ENCODE measurements at places on chromosomes 3 and 15.

- DNase-seq: no peak
Measured at GRCh38 chr3:56282341-56282740, 185.9 kb downstream of the ERC2 start.

- DNase-seq: no peak
Measured at GRCh38 chr3:24503616-24504113, 9.0 kb upstream of the THRB start.

- peak; percentile 96 for DNase-seq
Measured at GRCh38 chr3:195030791-195031321, 240.1 kb downstream of the XXYLT1 start.

DNA sequence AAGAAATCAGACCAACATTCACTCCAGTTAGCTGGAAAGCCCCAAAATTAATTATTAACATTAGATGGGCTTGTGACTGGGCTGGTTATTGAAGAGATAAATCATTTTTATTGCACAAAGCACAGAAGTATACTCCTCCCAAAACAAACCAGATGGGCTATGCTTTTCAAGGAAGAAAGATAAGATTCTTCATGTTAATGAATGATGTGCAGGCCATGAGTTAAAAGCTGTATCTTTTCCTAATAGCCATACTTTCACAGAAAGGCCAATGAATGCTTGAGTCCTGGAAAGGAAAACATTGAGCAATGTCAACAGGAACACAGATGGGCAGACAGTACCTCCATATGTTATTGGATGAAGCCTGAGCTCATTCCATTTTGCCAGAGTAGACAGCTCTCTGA lies 55.4 kb downstream of the OCA2 start:
- no peak for DNase-seq

DNA sequence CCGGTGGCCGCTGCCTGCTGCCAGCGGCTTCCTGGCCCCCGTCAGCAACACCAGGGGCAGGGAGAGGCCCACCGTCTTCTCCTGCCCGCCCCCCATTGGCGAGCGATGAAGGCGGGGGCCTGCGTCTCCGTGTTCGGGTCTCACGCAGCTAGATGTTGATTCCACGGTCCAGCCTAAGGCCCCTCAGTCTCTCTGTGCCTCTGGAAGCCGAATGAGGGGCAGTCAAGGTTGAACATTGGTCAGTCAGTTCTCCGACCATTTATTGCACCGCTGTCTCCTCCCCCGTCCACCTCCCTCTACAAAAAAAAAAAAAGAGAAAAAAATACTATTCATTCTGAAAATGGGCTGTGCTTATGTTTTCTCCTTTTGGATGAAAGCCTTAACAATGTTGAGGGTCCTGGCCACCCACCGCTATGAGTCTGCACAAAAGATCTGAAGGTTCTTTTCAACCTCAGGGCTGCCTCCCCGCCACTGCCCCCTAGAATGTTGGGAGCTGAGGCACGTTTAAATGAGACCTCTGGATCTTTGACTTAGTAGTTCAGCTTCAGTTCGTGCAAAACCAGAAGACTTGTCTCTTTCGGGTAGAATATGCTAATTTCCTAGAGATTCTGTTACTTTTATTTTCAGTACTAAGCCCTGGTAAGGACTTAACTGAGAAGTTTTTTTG lies 736 bp downstream of the IREB2 start:
- DNase-seq: peak; percentile 34

DNA sequence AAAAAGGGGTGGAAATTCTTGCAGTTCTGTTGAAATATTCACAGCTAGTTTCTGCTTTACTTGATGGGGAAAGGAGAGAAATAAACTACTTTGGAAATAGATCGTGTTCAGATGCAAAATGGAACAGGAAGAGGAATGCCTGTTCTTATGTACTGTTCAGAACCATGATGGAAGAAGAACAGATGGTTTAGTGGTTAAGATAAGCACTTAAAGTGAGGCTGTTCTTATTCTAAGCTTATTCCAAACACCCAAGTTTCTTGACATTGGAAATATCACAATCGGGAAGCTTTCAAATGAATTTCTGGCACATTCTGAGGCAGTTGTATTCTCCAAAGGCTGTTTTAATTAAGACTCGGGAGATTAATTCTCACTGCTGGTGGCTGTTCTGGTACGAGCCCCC lies 228.5 kb downstream of the LSAMP start:
- no peak for DNase-seq

DNA sequence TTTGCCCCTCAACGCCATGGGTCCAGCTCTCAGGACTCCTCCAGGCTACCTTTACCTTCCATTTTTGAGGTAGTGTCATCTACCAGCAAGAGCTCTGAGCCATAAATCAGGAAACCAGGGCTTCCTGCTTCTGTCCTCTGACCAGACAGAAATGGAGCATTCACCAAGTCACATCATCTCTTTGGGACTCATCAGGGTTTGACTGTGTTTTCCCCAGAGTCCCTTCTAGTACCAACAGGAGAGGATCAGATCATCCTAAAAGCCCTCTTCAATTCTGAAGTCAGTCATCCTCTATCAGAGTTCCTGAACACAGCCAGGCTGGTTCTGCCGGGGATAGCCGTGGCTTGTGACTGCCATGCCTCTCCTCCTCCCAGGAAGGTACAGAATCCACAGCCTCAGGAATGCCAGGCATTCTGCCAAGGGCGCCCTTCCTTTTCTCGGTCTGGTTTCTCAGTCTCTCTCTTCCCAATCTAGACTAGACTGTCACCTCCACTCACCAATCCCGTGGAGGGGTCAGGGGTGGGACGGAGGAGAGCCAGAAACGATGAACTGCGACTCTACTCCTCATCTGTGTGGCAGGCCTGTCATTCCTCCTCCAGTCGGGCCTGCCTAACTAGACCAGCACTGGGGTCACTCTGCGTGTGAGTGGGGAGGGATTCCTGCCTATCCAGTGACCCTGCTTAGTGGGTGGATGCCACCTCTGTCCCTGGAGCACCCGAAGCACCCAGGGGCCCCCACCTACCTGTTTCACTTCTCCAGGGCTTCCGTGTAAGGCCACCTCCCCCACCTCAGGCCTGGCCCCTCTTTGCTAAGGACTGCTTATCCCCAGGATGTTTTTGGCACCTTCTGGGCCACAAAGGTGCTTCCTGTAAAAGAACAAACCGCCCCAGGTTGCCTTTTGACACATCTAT lies 30.9 kb downstream of the CCNL1 start:
- DNase-seq: peak; percentile 94

DNA sequence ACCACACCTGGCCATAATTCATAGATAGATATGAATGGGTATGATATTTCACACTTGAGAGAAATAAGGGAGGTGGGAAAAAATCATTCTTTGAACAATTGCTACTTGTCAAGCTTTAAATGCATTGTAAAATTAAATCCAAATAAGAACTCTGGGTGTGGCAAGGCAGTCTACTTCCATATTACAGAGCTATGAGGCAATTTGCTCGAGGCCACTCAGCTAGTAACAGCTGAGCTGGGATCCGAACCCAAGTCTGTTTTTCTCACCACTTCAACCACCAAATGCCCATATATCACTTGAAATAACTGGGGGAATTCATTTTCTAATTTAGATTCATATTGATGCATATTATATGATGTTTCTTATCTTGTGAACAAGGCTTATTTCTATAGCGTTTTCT lies 482.2 kb upstream of the ADAMTS9 start:
- DNase-seq: no peak

GRCh38 chr3:121515313-121515712 lies 30.5 kb downstream of the POLQ start:
- DNase-seq: no peak

GRCh38 chr15:73753250-73754130 lies at the start of gene INSYN1:
TSS of gene INSYN1 (minus strand) at chr15:73753351. CDS start at chr15:73751130, 2,221 bp downstream.
- DNase-seq: peak; percentile 16

DNA sequence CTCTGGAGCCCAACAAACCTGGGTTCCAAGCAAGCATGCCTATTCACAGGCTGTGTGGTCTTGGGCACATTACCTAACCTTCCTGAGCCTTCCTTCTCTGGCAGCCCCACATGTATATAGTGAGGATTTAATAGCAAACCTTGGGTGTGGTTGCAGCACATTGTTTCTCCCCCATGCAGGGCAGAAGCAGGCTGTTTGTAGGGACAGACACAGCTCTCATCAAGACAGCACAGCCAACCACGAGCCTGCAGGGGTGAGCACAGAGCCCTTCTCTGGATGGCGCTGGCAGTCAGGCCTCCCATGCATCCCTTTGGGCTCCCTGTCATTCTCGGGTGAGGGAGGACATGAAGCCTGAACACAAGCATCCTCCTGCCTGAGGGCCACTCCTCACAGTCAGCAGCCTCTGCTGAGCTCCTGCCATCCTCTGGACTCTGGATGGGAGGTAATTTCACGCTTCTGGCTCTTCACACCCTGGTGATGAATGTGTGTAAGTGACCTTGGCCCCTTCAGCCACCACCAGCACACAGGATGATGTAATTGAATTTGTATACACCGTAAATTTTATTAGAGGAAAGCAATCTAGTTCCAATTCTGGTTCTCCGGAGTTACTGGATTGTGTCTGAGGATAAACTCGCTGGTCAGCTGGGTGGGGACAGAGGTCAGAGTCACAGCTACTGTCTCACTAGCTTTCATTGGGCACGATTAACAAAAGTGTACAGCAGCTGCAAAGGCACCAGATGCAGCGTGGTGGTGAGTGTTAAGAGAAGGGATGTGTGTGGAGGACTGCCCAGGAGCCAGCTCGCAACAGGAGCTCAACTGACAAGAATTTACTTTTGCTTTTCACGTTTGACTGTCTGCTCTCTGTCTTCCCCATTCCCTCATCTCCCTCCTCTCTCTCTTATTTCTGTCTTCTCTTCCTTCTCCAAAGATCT lies 118.1 kb downstream of the CLSTN2 start:
- DNase-seq: peak; percentile 29

DNA sequence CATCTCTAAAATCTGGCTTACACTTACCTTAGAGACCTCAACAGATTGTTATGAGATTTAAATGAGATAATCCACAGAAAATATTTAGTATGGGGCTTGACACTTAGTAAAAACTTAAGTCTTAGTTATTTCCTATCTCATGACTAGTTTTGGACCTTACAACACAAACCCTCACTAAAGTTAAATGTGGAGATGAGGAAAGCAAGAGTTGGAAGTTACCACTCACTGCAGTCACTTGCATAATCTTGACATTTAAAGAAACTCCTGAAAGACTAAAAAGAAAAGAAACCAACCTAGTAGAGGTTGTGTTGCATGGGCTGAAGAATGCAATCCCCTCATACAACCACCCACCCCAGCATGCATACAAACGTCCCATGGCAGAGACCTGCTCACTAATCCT lies 40.1 kb downstream of the ITGB5 start:
- DNase-seq: no peak

- DNase-seq: no peak
Measured at GRCh38 chr15:64191971-64192830, 29.4 kb upstream of the PPIB start.

DNA sequence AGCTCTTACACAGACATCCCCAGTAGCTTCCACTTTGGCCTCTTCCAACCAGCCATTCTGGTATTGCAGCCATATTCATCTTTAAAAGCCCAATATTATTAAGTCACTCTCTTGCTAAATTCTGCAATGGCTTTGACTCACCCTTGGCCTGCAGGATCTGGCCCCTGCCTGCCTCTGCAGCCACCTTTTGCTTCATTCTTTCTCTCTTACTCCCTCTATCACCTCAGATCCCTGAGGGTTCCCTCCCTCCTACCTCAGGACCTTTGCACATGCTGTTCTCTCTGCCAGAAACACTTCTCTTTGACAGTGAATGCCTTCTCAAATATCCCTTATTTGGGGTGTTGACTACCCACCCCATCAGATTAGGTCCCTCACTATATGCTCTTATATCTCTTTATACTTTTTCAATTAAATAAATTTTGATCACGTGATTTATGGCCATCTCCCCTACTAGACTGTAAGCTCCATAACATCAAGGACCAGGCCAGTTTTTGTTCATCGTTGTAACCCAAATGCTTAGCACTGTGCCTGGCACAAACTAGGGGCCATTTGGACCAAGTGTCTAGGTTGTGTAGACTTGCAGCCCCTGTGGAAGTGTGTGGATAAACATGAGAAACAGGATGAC lies 32.3 kb upstream of the UBE2Q2 start:
- no peak for DNase-seq

DNA sequence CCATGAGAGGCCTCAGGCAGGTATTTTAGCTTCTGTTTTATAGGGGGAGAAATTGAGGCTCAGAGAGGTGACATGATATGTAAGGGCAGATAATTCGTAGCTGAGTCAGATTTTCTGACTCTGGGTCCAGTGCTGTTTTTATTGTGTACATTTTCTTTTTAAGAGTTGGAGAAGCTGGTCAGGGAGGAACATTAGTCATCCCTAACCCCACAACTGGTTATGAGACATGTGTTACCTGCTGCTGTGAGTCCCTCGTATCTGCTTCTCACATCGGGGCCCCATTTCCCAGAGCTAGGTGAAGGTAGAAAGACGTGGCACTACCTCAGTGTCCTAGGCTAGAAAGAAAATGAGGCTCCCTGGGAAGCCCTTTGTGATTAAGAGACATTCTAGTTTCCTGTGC lies 28.6 kb downstream of the GALNT15 start:
- DNase-seq: peak; percentile 89

DNA sequence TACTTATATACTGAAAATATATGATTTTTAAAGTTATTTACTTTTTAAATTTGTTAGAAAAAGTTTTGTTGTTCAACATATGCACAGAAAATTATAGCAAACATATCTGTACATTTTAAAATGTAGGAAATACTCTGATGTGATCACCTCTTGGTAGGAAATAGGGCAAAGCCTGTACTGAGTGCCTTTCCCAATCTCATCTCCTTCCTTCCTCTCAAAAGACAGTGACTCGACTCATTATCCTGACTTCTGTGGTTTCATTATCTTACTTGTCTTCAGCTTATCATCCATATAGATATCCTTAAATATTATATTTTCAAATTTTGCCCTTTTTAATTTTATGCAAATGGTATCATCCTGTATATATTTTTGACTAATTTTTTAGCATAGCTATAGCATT lies 18.4 kb upstream of the ALCAM start:
- no peak for DNase-seq

DNA sequence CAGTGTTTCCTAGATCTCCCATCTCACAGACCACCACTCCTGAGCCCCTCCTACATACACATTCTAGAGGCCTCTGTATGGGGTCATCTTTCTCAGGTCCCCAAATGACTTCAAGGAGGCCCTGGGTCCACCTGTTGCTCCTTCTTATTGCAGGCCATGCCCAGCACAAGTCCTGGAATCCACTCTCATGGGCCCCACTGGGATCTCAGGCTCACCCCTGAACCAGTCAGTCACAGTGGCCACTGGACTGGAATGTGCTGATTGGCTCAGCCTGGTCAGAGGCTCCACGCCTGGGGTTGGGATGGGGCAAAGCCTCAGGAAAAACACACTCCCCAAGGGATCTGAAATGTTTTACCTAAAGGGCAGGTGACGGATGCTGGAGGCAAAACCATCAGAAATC lies 55.7 kb downstream of the SPSB4 start:
- DNase-seq: no peak

- peak; percentile 49 for DNase-seq
Measured at GRCh38 chr15:83205725-83206324, 1.8 kb downstream of the HDGFL3 start.
